ENCODE measurements at places on chromosomes 4 and X.

DNA sequence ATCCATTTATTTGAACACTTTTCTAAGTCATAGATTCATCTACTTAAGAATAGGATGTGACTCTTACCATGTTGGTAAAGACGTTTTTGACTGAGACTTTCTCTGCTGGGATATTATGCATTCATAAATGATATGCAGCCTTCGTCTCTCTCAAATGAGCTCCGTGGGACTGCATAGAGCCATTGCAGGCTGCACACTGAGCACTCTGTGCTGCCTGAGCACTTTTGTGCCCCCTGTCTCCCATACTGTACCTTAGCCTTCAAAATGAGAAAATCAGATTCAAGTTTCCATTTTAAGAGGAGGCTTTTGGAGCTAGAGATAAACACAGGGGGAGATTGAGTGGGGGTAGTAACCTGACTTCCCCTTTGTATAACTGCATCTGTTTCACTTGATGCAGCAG lies 433.6 kb downstream of the ZIC3 start:
- no peak for DNase-seq

GRCh38 chr4:6192245-6192644 lies 8.1 kb downstream of the JAKMIP1 start:
- no peak for DNase-seq

- DNase-seq = no peak
Measured at GRCh38 chr4:52576326-52576725, 82.8 kb downstream of the USP46 start.

GRCh38 chrX:76555816-76556215 lies 128.3 kb downstream of the MAGEE1 start:
- no peak for DNase-seq

Measured in right atrium auricular region (tissue), 2 donors.